Stimulated activated CD8-positive, alpha-beta memory T cell treated with anti-CD3 and anti-CD28 coated beads, Interleukin-15, amount 100 ng/mL, for 24 hours (primary cell): ENCODE measurements at places on chromosomes 13 and 19.

GRCh38 chr13:94858856-94859255 is 146.5 kb upstream of the SOX21 start:
- no peak for DNase-seq

DNA sequence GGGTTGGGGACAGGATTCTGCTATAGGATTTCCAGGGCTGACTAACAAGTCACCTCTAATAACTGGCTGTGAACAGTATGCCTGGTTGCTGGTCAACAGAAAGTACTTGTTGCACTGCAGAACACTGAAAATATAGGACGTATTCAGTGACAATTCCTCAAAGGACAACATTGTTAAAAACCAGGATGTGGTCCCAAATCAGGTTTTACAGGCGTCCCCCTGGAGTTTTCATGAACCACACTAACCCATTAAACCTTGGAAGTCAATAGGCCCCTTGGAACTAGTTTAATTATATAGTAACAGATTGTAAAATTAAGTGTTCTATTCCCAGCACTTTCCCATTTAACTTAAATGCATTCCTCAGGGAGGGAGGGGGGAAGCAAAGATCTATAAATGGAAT is 495.4 kb downstream of the TBC1D4 start:
- DNase-seq = no peak

GRCh38 chr13:110280985-110281688 is 25.8 kb downstream of the COL4A1 start:
- no peak for DNase-seq

- DNase-seq = no peak
Measured at GRCh38 chr19:31461814-31462539, 112.7 kb upstream of the TSHZ3 start.

DNA sequence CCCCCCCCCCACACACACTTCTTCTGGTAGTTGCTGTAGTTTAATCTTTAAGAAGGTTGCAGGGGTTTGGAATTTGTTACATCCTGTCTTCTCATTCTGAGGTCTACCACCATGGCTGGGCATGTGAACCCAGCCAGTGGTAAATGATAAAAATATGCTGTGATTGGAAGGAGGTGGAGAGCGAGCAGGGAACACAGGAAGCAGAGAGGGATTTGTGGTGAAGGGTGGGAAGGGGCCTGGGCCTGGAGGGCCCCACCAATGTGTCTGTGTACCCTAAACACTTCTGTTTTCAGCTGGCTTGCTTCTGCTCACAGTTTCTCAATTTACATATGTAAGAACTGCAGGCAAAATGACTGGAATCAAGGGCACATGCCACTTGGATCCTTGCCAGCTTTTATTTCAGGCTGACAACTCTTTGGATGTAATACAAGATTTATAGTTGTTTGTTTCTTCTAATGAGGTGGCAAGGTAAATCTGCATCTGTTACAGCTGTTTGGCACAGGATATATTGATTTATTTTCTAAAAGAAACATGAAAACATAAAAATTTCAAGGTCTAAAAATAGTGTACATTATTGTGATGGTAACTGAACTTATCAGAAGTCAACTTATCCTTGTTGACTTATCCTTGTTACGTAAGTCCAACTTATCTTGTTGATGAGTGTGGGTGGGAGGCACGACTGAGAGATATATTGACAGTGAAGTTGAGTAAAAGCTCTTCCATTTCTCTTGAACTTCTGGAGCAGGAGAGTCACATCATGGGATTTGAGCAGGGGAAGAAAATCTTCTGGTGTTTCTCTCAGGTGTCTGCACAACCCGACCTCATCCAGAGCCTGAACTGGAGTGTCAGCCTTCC is 313.2 kb downstream of the SHISA2 start:
- no peak for DNase-seq

- DNase-seq = no peak
Measured at GRCh38 chr19:8515317-8515716, 1.4 kb upstream of the ZNF414 start.

DNA sequence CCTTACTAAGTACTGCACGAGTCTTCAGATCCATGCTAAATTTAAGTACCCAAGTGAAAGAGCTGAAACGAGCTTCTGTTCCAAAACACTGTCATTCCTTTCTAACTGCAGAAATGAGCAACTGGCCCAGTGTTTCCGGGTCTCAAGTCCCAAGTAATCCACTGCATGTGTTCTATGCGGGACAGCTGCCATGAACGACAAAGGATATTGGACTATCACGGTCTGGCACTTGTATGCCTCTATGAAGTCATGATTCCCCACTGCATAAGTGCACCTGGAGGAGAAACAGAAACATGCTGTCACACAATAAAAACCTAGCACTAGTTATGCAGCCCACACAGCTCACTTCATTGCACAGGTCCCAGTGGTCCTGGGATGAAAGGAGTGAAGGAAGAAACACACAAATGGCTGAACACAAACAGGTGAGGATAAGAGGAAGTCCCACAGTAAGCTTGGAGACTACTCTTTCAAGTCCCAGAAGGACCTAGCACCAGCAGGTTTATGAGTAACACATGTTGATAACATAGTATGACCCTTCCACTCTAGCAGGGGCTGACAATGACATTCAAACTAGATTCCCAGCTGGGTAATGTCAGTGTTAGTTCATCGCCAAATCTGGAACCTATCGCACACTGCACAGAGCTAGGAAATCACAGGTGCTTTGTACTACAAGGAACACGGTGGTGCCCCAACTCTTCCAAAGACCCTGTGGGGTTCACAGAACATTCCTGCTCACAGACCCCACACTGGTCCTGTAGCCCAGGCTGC is 11.3 kb downstream of the PCID2 start:
- DNase-seq = no peak

DNA sequence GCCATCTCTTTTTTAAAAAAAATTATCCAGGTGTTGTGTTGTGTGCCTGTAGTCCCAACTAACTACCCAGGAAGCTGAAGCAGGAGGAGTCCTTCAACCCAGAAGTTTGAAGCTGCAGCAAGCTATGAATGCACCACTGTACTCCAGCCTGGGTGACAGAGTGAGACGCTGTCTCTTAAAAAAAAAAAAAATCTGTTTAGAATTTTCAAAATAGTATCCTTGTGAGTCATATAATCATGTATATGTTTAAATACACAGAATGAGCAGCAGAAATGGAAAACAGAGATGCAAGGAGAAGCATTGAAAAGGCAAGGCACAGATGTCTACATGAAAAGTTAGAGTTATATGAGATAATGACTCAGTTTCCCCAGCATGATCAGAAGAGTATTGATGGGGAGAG is 31.2 kb downstream of the SYDE1 start:
- no peak for DNase-seq

DNA sequence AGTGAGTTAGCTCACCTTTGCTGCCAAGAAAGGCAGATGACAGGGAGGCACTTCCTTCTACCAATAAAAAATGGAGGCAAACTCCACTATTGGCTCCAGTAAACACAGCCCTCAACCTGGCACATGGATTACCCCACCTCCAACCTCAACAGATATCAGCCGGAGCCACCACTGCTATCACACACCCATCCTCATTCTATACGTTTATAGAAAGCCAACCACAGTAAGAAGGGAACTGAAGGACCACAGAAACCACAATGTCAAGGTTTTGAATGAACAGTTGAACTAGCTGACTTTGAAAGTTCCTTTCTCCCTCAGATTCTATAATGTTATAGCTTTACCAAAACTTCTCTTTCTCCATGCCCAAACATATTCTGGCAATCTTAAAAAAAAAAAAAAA is 526.2 kb downstream of the UQCRFS1 start:
- DNase-seq = no peak

GRCh38 chr19:15913830-15914229 is 16.0 kb upstream of the CYP4F2 start:
- DNase-seq = no peak

- no peak for DNase-seq
Measured at GRCh38 chr19:35436477-35437405, 11.3 kb upstream of the FFAR2 start.

GRCh38 chr13:21932578-21932977 is 261.7 kb downstream of the FGF9 start:
- no peak for DNase-seq

- no peak for DNase-seq
Measured at GRCh38 chr19:54469496-54469934, 3.6 kb downstream of the CDC42EP5 start.

DNA sequence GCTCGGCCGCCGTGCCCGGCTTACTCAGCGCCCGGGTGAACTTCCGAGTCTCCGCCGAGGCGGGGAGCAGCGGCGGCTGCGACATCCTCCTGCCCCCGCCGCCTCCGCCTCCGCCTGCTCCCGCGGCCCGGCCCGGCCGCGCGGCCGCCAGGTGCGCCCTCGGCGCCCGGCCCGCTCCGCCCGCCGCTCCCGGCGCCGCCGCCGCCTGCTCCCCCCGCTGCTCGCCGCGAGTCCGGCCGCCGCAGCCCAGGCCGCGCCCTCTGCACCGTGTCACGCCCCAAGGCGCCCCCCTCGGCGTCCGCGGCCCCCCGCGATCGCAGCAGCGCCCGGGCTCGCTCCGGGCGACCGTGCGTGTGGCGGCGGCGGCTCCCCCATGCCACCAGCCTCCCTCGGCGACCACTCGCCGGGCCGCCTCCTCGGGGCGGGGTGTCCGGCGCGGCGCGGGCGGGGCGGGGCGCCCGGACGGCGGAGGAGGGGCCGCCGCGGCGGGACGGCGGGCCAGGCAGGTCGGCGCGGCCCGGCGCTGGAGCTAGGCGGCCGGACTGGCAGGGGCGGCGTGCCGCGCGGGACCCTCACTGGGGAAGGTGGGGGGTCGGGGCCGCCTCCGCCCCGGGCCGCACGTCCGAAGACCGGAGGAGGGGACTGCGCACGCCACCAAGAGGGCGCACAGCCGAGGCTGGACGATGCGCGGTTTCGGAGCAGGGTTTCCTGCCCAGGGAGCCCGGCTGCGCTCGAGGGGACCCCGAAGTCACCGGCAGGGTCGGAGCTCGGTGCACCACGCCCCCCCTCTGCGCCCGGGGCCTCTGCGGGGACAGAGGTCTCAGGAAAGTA is 108.6 kb upstream of the DOCK9 start:
- DNase-seq = peak; percentile 21

GRCh38 chr19:31548941-31549340 is 199.7 kb upstream of the TSHZ3 start:
- DNase-seq = no peak

- DNase-seq = no peak
Measured at GRCh38 chr13:80074143-80074752, 266.7 kb downstream of the SPRY2 start.

GRCh38 chr13:66343224-66343828 is 886.8 kb downstream of the PCDH9 start:
- DNase-seq = no peak

DNA sequence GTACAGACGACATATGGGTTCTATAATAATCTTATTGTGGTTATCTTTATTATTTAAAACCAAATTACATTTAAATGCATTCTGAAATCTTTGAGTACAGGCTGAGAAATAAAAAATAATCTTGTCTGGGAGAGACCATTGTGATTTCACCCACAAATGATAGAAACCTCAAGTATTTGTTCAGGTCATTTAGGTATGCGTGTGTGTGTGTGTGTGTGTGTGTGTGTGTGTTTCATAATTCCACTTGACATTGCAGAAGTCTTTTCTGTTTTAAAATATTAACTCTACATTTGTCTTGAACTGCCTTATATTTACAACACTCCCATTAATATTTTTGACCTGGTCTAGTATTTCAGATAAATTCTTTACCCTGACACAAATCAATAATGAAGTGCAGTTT is 126.9 kb downstream of the SPRY2 start:
- no peak for DNase-seq

GRCh38 chr19:15397782-15398181 is 18.2 kb upstream of the AKAP8 start:
- DNase-seq = no peak

- no peak for DNase-seq
Measured at GRCh38 chr19:51572410-51572809, 1.3 kb downstream of the ZNF175 start.

DNA sequence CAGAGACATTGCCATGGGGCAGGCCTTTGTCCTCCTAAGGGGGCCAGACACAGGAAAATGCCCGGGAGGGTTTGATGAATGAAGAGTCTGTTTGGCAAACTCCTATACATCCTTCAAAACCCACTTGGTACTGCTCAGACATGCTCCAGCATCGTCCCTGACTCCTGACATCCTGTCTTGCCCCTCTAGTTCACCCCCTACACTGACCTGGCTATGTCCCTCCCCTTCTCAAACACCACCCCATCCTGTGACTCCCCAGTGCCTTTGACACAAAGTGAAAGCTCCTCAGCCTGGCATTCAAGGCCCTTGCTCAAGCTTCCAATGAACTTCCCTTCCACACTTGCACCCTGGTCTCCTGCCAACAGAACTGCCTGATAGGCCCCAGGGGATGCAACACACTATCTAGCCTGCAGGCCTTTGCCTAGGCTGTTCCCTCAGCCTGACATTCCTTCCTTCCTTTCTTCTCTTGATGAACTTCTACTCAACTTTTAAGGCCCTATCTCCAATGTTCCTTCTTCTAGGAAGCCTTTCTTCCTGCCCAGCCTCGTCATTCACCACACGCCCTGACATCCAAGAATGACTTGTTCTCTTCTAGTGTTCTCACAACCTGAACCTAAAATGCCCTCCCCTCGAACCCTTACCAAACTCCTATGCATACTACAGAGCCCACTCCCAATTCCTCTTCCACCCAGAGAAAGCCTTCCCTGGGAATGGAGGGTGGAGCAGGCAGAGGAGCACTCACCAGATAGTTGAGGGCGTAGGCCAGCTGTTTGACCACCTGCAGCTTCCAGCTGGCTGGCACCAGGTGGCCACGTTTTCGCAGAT is 12.4 kb downstream of the JAK3 start:
- DNase-seq = no peak

DNA sequence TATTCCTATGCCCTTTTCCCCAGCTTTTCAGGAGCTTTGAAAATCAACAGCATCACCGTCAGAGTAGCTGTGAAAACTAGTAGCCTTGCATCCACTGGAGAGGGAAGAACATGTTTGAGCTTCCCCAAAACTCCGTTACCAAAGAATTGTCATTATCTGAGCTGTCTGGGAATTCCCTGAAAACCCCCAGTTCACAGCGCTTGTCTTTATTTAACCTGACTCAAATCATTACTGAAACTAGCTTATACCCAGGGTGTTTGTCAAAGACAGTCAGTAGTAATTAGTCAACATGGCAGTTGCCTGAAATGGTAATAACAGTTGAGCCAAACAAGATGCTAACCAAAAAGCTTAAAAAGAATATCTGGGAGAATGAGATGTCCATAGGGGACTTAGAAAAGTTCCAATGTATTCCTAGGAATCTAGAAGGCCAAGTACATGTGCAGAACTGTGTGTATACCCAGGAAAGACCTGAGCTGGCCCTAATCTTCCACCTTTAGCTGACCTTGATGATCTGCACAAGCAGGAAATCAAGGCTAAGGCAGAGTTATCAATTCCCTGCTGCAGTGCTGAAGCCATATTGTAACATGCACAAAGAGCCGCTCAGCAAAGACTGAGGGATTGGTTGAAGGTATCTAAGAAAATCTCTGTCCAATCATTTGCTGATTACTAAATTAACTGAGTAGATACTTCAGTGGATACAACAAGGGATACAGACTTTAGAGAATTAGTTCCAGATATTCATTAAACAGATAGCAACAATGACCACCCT is 130.8 kb downstream of the KL start:
- DNase-seq = no peak
